ENCODE measurements at places on chromosomes 7 and 10. TPM values are rescaled to one million over a fixed set of nuclear protein-coding genes. Genes with fewer than 3 reads are reported as not detected.

Gene IPMK
- total RNA-seq: 16.7 TPM

Gene HPS6
- 28.2 TPM for total RNA-seq

Gene CELF2
- total RNA-seq: 91.1 TPM

Gene LRRC18
- 4.5 TPM for total RNA-seq

Gene PNLIPRP1
- total RNA-seq: not detected

Gene NKX1-2
- total RNA-seq: not detected

Gene UCN3
- 0.77 TPM for total RNA-seq

Gene GDF10
- total RNA-seq: 30.3 TPM

Gene WIPF3
- 2.8 TPM for total RNA-seq

Gene ZNHIT1
- total RNA-seq: 49.2 TPM

Gene SPDYE11
- total RNA-seq: not detected

Gene OR2A42
- not detected for total RNA-seq

Gene SHTN1
- total RNA-seq: 28.4 TPM
